Memory B cell (primary cell): ENCODE measurements at places on chromosomes 3 and 15.

DNA sequence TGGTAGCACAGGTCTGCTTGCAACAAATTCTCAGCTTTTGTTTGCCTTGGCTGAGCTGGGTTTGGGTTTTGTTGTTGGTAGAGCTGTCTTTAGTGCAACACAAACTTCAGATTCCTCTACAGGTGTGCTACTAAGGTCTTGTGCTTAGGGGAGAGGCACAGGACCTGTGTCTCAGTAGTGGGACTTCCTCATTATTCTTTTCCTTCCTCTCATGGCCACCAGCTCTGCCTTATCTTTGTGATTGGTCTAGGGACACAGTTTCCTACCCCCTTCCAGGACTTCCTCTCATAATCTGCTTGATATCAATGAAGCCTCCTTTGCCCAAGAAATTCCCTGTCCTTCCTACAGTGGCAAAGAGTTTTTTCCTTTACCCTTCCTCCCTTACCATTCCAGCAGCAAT, 24.9 kb upstream of the DNAAF4 start:
- no peak for DNase-seq

DNA sequence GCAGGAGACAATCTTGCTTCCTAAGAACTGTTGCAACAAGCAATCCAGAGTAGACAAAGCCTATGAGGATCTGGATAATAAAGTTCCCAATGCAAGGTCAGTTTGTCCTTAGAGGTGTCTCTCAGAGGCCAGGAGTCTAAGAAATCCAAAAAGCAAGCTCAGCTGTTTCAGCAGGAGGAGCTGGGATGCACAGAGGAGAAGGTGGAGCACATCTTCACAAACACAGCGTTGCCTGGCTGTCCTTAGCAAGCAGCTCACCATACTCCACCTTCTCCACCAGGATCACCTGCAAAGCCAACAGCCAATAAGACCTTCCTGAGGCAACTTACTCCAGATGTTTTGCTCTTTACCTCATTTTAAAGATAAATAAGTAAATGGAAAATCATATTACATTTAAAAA, 365 bp downstream of the ZBED2 start:
- DNase-seq, result no peak

DNA sequence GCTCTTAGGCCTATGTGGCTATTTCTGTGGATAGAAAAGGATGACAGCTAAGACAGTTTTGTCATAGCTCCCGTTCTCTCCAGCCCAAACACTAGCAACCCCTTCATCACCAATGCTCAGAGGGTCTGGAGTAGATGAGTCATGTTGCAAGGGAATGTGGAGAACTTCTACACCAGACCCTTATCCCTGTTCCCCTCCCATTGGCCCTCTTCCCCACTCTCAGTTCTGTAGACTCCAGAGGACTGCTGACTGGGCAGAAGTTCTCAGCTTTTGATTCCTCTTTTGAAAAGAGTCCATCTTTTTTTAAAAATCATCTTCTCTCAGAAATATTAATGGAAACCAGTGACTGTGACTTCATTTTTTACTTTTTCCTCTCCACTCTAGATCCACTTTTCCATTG, 2.4 kb upstream of the MYZAP start:
- no peak for DNase-seq

DNA sequence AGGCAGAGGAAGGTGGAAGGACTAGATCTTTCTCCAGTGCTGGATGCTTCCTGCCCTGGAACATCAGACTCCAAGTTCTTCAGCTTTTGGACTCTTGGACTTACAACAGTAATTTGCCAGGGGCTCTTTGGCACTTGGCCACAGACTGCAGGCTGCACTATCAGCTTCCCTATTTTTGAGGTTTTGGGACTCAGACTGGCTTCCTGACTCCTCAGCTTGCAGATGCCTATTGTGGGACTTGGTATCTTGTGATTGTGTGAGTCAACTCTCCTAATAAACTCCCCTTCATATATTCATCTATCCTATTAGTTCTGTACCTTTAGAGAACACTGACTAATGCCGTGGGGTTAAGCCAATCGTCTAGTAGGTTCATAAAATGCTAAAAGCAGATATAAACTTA, 8.8 kb upstream of the B3GNT5 start:
- no peak for DNase-seq

DNA sequence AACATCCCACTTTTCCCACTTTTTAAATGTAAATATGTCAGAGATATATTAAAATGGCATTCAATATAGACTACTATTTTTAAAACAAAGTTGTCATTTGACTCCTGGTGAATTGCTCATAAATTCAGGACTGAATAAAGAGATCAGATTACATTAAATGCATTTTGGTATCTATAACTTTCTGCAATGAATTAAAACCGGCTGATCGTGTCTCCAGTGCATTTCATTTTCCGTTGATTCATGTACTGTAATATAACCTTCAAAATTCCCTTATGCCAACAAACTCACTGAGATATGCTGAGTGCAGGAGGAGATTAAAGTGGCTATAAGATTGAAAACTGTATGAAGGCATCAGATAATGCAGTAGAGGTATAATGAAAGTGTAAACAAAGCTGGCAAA, 361.1 kb upstream of the CDIN1 start:
- no peak for DNase-seq

- no peak for DNase-seq
Measured at GRCh38 chr15:43404130-43404529, 33.2 kb downstream of the TUBGCP4 start.

DNA sequence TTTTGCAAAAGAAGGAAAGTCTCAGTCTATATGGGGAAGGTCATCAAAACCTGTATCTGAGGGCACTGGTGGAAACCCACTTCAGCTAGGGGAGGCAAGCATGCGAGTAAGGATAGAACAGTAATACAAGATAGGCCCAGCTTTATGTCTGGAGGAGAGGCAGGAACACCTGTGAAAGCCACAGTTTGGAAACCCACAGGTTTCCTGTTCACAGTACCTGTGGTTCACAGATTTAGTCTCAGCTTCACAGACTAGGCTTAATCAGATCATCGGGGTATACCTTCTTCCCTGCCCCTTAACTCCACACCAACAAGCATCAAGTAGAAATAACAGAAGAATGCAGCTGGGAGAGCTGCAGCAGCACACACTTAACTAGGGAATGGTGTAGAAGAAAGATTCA, 36.2 kb downstream of the C2CD4B start:
- no peak for DNase-seq

DNA sequence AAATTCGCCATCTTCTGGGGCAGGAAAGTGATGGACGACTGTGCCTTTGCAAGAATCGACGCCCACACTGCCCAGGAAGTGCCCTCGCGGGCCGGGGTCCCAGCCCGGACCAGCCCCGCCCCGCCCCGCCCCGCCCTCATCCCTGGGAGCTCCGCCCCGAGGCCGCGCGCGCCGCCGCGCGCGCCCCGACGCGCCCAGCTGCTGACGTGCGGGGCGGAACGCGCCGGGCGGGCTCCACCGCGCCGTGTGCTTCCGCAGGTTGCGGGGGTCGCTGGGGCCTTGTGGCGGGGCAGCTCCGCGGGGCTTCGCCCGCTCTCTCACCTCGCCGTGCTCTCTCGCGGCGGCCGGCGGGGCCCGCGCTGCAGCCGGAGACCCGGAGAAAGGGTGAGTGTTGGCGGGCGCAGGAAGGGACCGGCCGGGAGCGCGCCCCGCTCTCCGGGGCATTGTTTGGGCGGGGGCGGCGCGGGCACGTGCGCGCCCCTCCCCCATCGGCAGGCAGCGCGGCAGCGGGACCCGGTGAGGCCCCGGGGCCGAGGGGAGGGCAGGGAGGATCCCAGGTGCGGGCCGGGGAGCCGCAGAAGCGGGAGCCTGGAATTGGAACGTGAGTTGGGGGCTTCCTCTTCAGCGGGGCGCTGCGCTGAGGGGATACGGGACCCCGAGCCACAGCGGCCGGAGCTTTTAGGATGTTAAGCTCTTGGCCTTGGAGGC, at the start of gene YEATS2:
Gene YEATS2 (plus strand): TSS at position 188 of the 708 bp plus-strand sequence. CDS start 17,366 bp downstream, outside the sequence.
- peak; percentile 56 for DNase-seq

DNA sequence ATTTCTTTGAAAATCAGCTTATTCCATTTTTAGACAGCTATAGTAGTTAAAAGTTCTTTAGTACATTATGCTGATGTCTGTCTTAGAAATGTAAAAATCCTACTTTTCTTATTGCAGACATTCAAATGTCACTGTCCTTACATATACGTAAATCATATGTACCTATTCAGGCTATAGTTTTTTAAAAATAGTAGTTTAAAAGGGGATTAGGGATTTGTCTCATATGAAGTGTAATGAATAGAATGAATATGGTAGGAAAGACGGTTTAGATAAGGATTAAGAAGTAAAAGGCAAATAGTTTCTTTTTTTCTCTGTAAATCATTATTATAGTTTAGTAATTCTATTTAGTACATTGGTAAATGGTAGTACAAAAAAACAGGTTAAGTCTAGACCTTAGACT, 7.4 kb downstream of the DIPK2A start:
- DNase-seq, result no peak
